ENCODE measurements at places on chromosomes 5 and 9. TPM values are rescaled to one million over a fixed set of nuclear protein-coding genes. Genes with fewer than 3 reads are reported as not detected.

The SLC4A9 gene
- 0.46 TPM for total RNA-seq

The BARHL1 gene
- total RNA-seq: not detected

The PCDHGA6 gene
- 1.9 TPM for total RNA-seq

The FAM221B gene
- not detected for total RNA-seq

The CXCL14 gene
- total RNA-seq: 24.2 TPM

The PRRT1B gene
- 1.9 TPM for total RNA-seq

The SEMA4D gene
- total RNA-seq: 23.1 TPM

The LRRC14B gene
- not detected for total RNA-seq

The GPR151 gene
- total RNA-seq: not detected

The RASGRF2 gene
- total RNA-seq: 2.9 TPM

The PCDHB2 gene
- 0.82 TPM for total RNA-seq

The RPL12 gene
- 726 TPM for total RNA-seq

The PCDHA6 gene
- total RNA-seq: 0.47 TPM

The GHR gene
- 8.7 TPM for total RNA-seq

The MLANA gene
- not detected for total RNA-seq

The OR1J1 gene
- not detected for total RNA-seq

The SPINK4 gene
- total RNA-seq: 85.2 TPM

The PLEKHG4B gene
- total RNA-seq: 0.09 TPM

The KCNMB1 gene
- 59.1 TPM for total RNA-seq

The PCA3 gene
- total RNA-seq: not detected

The ADAMTS13 gene
- total RNA-seq: 5.0 TPM

The AGXT2 gene
- total RNA-seq: not detected

The ACOT12 gene
- total RNA-seq: not detected
